ENCODE measurements at places on chromosomes 6 and 20. TPM values are rescaled to one million over a fixed set of nuclear protein-coding genes. Genes with fewer than 3 reads are reported as not detected.
A peak's percentile ranks its signal among the peaks of the same experiment; 100 is the strongest.

TFAP2C gene
- total RNA-seq = not detected

SLC22A16 gene
- total RNA-seq = not detected

TRIM31 gene
- not detected for total RNA-seq

LGSN gene
- total RNA-seq = not detected

AVP gene
- not detected for total RNA-seq

STMND1 gene
- total RNA-seq = not detected

MRAP2 gene
- total RNA-seq = 0.16 TPM

NRSN1 gene
- total RNA-seq = not detected

APOM gene
- 3.0 TPM for total RNA-seq

DEFB110 gene
- not detected for total RNA-seq

BEND3 gene
- 1.8 TPM for total RNA-seq

ACTL10 gene
- total RNA-seq = 0.27 TPM

AARS2 gene
- total RNA-seq = 5.7 TPM

DNA sequence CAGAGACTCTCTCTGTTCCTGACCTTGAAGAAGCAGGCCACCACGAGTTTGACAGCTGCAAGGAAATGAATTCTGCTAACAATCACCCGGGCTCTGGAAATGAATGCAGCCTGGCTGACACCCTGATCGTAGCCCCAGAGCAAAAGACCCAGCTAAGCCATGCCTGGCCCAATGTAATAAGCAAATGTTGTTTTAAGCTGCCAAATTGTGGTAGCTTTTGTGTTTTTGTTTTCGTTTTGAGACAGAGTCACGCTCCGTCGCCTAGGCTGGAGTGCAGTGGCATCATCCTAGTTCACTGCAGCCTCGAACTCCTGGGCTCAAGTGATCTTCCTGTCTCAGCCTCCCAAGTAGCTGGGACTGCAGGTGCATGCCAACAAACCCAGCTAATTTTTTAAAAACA lies 3.3 kb upstream of the OXT start:
- DNase-seq = no peak

- DNase-seq = peak; percentile 34
These were observed 2.1 kb downstream of the DEF6 start for GRCh38 chr6:35299674-35300073.

DNA sequence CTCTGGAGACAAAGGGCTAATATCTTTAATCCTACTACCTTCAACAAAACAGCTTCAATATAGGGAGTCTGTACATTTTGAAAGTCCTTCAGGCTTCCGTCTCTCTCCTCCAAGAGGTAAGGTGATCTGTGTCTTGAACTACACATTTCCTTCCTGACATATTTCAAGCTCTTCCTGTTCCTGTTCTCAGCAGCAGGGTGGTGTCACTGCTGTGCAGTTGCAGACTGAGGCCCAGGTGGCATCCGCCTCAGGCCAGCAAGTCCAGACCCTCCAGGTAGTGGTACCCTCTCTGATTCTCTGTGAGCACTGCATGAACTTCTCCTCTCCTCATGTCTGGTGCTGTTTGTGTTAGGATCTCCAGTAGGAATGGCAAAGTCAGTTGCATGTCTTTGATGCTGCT lies 7.8 kb downstream of the NFYA start:
- no peak for DNase-seq

- DNase-seq = peak; percentile 67
These were observed 33.0 kb downstream of the HNF4A start for GRCh38 chr20:44388466-44389023.

DNA sequence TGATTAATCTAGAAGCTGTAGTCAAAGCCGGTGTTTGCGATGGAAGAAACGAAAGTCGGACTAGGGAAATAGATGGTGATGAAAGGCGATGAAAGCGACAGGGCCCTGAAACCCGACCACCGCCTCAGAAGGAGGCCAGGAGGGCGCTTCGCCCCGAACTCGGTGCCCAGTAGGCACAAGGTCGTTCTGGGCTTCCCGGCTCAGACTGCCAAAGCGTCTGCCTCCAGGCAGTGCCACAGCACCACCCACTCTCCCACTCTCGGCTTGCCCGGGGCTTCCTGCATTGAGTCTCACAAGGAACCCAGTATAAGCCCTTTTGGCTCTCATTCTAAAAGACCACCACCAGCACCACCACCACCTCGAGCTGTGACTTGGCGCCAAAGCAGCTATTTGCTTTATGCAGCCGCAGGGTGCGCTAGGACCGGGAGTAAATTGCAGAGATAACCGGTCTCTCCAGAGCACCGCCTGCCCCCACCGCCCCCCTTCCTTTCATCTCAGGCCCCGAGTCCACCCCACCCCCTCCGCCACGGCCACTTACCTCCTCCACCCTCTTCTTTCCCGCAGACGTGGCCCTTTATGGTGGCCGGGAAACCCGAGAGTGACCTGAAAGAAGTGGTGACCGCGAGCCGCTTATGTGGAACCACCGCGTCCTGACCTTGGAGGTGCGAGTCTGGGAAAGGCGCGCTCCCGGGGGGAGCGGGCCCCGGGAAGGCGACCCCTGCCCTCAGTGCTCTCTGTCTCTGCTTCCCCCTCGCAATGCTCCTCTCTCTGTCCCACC lies 2.4 kb downstream of the TCF21 start:
- peak; percentile 34 for DNase-seq

- peak; percentile 75 for DNase-seq
These were observed 157.3 kb downstream of the DTNBP1 start for GRCh38 chr6:15505463-15505918.

- no peak for DNase-seq
These were observed 8.6 kb downstream of the VNN2 start for GRCh38 chr6:132749111-132749510.

GRCh38 chr6:116087437-116088027 lies 13.1 kb upstream of the NT5DC1 start:
- DNase-seq = no peak

- no peak for DNase-seq
These were observed 30.9 kb upstream of the PTPRT start for GRCh38 chr20:43220612-43221011.

DNA sequence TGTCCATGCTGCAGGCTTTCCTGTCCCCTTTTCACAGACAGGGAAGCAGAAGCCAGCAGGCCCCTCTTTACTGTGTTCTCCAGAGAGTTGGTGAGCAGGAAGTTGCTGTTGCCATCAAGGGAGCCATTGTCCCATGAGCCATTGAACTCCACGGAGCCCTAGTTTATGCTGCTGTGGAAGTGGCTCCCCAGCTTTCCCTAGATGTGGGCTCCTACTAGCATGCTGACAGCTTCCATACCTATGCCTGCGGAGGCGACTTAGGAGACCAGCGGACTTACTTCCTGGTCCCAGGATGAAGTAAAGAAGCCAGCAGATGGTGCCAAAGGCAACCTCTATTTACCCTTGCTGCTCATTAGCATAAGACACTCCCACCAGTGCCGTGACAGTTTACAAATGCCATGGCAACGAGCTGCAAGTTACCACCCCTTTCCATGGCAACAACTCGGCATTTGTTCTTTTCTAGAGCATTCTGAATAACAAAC lies 30.8 kb upstream of the FKBP1A start:
- no peak for DNase-seq

DNA sequence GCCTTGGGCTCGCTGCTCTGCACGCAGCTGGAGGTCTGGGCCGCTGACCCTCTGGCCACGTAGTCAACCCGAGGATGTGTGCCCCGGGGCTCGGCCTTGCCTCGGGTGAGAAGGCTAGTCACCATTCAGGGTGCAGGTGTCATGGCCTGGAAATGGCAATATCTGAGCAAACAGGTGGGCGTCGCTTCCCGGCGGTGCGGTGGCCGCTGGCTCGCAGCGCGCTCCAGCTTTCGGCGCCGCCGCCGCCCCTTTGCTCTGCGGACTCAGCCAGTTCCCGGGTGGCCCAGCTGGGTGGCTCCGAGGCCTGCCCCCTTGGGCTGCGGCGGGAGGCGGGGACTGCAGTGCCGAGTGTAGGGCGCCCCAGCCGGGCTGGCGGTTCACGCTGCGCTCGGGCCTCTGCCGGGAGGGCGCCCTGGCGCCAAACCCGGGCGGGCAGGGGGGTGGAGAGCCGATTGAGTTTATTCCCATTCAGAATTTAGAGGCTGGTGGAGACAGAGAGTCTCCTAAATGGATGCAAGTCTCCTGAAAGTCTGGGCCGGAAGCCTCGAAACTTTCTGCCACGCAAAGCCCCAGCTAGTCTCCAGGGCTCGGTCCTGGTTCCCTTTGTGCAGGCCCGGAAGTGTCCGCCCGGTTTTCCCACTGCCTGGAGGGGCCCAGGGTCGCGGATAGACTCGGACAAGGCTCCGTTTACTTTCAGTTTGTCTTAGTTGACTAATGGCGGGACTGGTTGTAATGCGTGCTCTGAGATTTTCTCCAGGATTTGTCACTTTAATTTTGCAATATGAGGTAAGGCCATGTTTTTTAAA lies 11.3 kb upstream of the TFAP2A start:
- DNase-seq = peak; percentile 35

GRCh38 chr20:62550087-62550632 lies 74.4 kb upstream of the GATA5 start:
- DNase-seq = peak; percentile 95

- DNase-seq = no peak
These were observed 1.2 kb downstream of the TRDN start for GRCh38 chr6:123635567-123635966.

GRCh38 chr6:33595001-33595846 lies 15.1 kb upstream of the BAK1 start:
- DNase-seq = no peak

- no peak for DNase-seq
These were observed 124.8 kb downstream of the HIVEP1 start for GRCh38 chr6:12136905-12137304.

DNA sequence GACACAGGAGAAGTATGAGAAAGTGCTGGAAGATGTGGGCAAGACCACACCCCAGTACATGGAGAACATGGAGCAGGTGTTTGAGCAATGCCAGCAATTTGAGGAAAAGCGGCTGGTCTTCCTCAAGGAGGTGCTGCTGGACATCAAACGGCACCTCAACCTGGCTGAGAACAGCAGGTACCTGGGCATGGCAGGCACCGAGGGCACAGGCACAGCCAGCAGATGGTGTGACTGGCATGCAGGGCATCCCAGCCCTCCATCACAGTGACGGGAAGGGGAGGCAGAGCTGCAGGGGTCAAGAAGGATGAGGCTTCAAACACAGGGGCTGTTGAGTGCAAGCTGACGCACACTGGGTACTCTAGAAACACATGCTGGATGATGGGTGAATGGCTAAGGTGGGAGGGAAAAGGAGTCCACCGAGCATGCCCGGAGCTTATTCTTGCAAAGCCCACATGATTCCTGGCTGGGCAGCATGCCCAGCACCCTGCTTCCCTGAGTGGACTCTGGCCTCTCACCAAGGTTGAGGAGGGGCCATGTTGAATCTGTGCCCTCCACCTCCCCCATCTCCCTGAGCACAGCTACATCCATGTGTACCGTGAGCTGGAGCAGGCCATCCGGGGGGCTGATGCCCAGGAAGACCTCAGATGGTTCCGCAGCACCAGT lies 26.3 kb downstream of the SPDEF start:
- DNase-seq = no peak

DNA sequence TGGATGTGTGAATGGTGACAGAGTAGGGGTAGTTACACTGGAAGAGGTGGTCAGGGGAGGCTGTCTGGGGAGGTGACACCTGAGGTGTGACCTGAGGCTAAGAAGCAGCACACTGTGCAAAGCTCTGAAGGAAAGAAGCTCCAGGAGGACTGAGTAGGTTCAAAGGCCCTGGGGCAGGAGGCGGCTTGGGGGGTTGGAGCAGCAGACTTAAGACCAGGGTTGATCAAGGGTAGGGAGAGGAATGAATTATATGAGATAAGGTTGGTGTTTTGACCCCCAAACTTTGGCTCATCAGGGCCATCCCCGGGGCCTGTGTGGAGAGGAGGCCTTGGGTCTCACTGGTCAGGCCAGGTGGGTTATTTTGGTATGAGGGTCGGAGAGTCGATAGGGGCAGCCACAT lies 166.1 kb downstream of the GRM4 start:
- DNase-seq = no peak

- DNase-seq = no peak
These were observed 256.0 kb downstream of the CDKAL1 start for GRCh38 chr6:20790032-20790791.

GRCh38 chr20:52004018-52004417 lies 187.6 kb downstream of the ZFP64 start:
- DNase-seq = no peak

DNA sequence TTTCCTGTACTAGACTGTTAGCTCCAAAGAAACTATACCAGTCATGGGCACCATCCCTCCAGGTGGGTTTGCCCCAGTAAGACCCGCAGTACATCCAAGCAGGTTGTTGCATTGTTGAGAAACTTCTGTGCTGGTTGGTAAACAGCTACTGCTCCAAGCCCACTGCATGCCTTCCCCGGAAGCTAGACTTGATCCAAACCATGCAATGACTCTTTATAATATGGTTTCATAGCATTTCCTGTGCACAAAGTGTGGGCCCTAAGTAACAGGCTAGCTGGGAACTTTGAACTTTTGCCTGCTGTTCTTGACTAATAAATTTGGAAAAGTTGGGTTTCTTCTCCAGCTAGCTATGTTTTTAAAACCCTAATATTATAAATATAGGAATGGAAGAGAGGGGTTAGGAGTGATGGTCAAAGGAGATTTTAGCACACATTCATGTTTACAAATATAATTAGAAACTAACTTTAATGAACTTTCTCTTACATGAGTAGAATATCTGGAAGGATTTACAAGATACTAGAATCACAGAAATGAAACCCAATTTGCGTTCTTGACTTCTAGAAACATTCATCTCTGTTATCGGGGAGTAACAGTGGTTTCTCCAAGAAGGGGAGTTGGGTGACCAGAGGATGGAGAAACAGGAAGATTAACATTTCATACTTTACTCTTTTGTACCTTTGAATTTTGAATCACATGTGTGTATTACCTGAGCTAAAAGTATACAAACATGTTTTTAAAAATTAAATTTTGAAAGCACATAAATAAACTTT lies 51.7 kb downstream of the GFOD1 start:
- no peak for DNase-seq

DNA sequence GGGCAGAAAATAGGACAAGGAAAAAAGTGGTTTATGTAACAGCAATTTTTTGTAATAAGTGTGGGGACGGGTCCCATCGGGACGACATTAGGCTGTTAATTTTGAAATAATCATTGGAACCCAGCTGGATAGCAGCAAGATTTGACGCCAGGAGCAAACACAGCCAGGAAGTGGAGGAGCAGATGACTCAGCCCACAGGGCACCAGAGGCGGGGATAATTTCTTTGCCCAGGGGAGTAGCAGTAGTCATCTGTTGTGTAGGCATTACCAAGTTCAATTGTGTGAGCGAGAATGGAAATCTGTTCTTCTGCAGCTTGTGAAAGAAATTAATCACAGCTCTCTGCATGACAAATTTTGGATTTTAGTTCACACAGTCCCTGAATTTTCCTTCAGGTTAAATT lies 22.6 kb upstream of the RIN2 start:
- DNase-seq = peak; percentile 87

DNA sequence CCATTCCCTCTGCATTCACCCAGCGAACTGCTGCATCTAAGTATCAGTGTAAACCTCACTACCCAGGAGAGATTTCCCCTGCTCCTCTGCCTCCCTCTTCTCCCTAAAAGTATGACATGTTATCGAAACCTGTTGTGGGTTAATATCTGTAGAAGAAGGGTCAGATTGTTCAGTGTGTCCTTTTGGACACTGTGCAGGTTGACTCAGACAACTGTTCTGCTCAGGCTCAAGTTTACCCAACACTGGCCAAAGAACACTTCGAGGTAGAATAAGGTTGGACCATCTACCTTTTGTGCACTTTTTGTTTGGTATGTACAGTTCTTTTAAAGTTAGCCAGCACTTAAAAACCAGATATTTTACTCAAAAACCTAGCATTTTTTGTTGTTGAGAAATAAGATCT lies 4.6 kb downstream of the NT5DC1 start:
- no peak for DNase-seq

- peak; percentile 60 for DNase-seq
These were observed 91.9 kb upstream of the SIRPA start for GRCh38 chr20:1803061-1803931.

- no peak for DNase-seq
These were observed 2.4 kb upstream of the GLYATL3 start for GRCh38 chr6:49497304-49497703.

Measured in psoas muscle (tissue), 8 donors.